ENCODE measurements at places on chromosomes 16 and 17.

- no peak for DNase-seq
These were observed 132.3 kb upstream of the SDK2 start for GRCh38 chr17:73776351-73777130.

- no peak for DNase-seq
These were observed 23.5 kb upstream of the FOXK2 start for GRCh38 chr17:82495844-82496528.

DNA sequence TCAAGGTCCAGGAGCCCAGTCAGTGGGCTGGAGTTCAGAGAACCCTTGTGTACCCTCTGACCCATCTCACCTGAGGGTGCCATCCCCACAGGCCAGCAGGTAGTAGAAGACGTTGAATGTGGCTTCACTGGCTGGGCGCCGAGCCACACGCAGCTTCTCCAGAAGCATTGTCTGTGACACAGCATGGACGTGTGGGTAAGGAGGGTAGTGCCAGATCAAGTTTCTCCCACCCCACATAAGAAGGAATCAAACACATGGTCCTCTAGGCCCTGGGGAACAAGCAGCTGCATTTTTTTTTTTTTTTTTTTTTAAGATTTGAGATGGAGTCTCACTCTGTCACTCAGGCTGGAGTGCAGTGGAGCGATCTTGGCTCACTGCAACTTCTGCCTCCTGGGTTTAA lies 60.9 kb downstream of the MYO18A start:
- no peak for DNase-seq

GRCh38 chr16:12985516-12985915 lies 84.1 kb downstream of the SHISA9 start:
- no peak for DNase-seq

GRCh38 chr17:48160177-48161081 lies 52.9 kb downstream of the SNX11 start:
- DNase-seq: no peak

GRCh38 chr16:81036751-81037350 lies 1.2 kb downstream of the ATMIN start:
- DNase-seq: no peak

GRCh38 chr16:69494991-69495392 lies 70.6 kb downstream of the CYB5B start:
- no peak for DNase-seq

GRCh38 chr16:78515421-78515820 lies 416.0 kb downstream of the WWOX start:
- DNase-seq: no peak

DNA sequence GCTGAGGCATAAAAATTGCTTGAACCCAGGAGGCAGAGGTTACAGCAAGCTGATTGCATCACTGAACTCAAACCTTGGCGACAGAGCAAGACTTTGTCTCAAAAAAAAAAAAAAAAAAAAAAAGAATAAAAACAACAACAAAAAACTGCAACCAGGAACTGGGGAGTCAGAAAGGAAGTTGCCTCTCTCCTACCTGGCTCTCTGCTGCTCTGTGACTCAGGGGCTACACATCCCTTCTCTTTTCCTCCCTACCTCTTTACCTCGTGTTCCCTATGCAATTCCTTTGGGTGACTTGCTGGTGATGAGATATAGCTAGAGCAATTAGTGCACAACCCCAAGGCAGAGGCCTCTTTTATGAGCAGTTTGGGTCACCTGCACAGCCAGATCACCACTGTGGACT lies 95.9 kb downstream of the ABCC1 start:
- DNase-seq: no peak

DNA sequence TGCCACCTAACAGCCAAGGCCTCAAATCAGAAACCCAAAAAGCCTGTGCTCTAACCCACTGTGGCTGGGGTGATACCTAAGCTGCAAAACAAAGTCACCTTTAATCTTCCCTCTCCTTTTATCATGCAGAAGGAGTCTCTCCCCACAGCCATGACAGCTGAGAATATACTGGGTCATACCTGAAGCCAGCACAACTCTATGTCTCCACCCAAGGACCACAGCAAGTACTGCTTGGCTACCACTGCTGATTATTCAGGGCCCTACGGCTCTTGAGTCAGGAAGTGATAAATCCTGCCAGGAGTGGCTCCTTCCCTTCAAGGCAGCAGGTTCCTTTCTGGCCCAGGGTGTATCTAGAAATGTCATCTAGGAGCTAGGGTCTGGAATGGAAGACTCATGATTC lies 151.5 kb upstream of the TOM1L1 start:
- DNase-seq: no peak

GRCh38 chr17:17491031-17491471 lies 5.1 kb downstream of the RASD1 start:
- no peak for DNase-seq

DNA sequence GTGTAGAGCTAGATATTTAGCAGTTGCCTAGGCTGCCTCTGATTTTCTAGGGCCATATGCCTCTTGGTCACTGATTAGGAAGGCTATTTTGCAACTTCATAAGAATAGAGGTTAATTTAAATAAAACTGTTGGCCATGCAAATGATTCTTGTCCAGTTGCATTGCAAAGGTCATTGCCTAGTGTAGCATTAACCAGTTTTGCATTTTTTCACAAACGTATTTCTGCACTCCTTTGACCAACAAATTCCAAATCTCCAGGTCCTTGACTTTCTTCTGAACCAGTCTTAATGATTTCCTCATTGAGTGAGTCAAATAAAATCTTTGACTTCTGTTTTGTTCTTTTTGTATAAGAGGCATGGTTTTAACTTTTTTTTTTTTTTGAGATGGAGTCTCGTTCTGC lies 33.5 kb downstream of the ERCC4 start:
- no peak for DNase-seq

- no peak for DNase-seq
These were observed 28.3 kb downstream of the AATF start for GRCh38 chr17:36977066-36977465.

GRCh38 chr16:86259499-86259898 lies 250.8 kb upstream of the FOXF1 start:
- DNase-seq: no peak

DNA sequence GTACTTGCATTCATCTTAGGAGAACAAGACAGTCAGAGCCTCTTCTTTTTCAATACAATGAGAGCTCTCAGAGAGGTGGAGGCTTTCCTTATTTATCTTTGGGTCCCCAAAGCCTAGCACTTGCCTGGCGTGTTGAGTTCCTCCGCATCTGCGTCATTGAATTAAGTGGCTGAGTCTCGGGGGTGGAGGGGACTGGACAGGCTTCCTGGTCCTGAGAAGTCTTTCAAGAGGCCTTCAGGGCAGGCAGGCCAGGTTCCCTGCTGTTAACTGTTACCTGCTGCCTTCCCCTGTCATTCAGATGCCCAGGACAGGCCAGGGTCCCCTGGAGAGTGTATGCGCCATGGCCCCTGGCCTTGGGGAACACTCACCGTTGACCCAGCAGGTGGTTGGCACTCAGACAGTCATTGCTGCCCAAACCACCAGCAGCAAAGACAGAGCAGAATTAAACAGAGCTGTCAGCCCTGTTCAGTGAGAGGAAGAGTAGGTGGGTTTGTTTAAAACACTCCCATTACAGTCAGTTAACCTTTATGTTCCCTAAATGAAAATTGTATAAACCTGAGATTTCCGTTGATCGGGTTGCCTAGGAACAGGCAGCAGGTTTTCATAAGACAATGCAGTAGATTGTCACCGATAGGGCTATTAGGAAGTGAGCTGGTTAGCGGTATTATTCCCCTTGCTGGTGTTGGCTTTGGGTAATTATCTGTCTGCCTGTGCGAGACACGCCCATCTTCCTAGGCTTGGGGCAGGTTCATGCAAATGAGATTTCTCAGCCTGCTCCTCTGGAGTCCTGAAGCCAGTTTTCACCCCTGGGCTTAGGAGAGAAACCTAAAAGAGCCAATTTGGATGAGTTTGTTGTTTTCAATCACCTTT lies 132.7 kb downstream of the CCDC182 start:
- no peak for DNase-seq

- no peak for DNase-seq
These were observed 542 bp downstream of the CBX4 start for GRCh38 chr17:79838522-79839274.

DNA sequence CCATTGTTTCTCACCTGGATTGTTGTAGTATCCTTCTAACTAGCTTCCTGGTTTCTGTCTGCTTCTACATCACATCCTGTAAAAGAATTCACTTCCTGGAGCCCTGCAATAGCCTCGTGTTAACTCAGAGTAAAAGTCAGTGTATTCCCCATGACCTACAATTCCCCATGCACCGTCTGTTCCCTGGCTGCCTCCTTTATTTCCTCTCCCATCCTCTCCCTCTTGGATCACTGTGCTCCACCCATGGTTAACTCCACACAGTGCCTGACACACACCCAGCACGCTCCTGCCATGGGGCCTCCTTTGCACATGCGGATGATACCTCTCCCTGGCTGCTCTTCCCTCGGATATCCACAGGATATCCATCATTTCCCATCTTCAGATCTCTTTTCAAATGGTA lies 301.4 kb upstream of the IRX3 start:
- DNase-seq: no peak

- no peak for DNase-seq
These were observed 30.5 kb upstream of the NKD1 start for GRCh38 chr16:50517450-50518252.

GRCh38 chr16:19844945-19845641 lies 39.6 kb downstream of the GPRC5B start:
- no peak for DNase-seq
